ENCODE measurements at places on chromosomes 7 and 10. TPM values are rescaled to one million over a fixed set of nuclear protein-coding genes. Genes with fewer than 3 reads are reported as not detected.
A peak's percentile ranks its signal among the peaks of the same experiment; 100 is the strongest.

- no peak for DNase-seq
These were observed 56.8 kb downstream of the ZRANB1 start for GRCh38 chr10:124998624-124999291.

DNA sequence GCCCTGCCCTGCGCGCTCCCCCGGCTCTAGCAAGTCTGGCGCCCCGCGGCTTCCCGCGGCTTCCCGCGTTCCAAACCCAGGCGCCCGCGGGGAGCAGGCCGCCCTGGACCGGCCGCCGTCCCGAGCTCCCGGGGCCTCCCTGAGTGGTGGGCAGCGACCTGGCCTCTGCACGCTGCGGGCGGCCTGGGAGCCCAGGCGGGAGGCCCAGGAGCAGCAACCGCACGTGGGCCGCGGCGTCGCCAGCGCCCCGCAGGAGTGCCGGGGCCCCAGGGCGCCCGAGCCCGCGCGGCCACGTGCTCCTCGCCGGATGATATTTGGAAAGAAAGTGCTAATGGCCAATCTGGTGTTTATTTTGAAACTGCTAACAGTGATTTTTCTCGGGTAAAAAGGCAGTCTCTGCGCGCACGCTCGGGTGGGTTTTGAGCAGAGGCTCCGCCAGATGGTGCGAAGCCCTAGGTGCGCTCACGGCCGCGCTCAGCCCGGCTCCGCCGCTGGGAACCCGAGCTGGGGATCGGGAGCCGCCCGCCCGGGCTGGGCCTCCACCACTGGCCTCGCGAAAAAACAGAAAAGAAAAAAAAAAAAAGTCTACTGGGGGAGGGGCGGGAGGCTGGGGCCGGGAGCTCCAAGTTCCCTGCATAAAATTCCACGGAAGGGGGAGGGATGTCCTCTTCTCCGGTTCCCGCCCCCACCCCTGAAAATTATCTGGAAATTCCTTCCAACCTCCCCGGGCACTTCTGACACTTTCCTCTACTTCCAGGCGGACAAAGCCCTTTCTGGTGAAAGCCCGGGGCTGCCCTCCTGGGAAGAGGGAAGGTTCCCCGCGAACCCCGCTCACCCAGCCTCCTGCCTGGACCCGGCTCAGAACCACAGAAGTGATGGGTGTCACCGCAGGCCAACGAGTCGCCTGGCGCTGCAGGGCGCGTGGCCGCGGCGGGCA, 4.3 kb downstream of the EBF3 start:
- DNase-seq: no peak

- DNase-seq: no peak
These were observed 139.8 kb downstream of the RPS24 start for GRCh38 chr10:78173360-78174015.

- no peak for DNase-seq
These were observed 4.0 kb downstream of the CYREN start for GRCh38 chr7:135166338-135166990.

GRCh38 chr7:88771417-88771816, 11.9 kb downstream of the ZNF804B start:
- no peak for DNase-seq

DNA sequence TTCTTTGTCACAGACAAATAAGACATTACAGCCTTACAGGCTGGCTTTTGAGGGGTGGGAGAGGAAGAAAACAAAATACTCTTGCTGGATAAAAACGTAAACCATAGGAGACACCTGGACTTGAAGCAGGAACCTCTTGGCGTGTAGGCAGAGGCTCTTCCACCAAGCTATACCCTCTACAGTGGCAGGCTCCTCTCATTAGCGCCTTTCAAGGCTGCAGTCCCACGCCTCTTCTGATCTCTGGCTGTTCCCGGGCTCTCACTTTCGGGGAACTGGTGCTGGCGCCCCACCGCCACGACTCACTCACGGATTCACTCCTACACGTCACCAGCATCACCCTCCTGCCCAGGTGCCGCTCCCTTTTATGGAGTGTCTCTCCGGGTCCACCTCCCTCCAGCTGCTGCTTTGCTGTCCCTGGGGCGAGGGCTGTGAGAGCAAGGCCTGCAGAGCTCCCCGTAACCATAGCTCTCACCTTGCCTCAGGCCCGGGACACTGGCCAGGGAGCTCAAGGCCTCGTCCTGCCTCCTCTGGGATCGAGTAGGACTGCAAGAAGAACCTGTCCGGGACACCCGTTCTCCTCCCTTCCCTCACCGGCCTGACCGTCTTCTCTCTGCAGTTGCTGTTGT, 62.6 kb downstream of the ZNF777 start:
- DNase-seq: no peak

- DNase-seq: no peak
These were observed 31.7 kb downstream of the PPP1R3C start for GRCh38 chr10:91601212-91601611.

GRCh38 chr7:157551325-157552070, 214.7 kb downstream of the DNAJB6 start:
- DNase-seq: no peak

- DNase-seq: peak; percentile 81
These were observed 9.6 kb downstream of the KAZALD1 start for GRCh38 chr10:101071267-101071884.

DNA sequence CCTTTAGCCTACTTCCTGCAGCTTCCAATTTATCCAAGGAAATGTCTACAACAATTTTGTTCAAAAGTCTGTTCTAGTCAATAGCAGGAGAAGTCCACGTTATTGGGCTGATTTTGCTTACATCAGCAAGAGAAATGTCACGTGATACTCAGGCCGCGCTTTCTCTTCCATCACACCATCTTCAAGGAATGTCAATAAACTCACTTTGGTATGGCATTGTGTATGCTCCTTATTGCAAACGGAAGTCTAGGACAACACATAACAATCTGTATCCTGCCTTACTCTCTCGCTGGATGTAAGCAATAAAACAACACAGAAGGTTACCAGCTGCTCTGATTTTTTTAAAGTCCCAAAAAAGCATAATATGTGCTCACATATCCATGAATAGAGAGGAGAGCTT, 17.1 kb upstream of the STK17A start:
- no peak for DNase-seq

DNA sequence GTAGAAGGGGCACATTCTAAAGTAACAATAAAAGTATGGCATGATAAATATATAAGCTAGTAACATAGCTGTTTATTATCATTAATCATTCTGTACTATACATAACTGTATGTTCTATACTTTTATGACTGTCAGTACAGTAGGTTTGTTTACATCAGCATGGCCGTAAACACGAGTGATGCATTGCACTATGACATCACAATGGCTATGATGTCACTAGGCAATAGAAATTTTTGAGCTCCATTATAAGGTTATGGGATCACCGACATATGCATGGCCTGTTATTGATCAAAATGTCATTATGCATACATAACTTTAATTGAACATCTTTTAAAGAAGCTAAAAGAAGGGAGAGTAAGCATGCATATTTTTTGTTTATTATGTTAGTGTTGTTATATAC, 200.1 kb upstream of the SHH start:
- no peak for DNase-seq

- DNase-seq: peak; percentile 34
These were observed 4.5 kb downstream of the GLCCI1 start for GRCh38 chr7:7972922-7973594.

DNA sequence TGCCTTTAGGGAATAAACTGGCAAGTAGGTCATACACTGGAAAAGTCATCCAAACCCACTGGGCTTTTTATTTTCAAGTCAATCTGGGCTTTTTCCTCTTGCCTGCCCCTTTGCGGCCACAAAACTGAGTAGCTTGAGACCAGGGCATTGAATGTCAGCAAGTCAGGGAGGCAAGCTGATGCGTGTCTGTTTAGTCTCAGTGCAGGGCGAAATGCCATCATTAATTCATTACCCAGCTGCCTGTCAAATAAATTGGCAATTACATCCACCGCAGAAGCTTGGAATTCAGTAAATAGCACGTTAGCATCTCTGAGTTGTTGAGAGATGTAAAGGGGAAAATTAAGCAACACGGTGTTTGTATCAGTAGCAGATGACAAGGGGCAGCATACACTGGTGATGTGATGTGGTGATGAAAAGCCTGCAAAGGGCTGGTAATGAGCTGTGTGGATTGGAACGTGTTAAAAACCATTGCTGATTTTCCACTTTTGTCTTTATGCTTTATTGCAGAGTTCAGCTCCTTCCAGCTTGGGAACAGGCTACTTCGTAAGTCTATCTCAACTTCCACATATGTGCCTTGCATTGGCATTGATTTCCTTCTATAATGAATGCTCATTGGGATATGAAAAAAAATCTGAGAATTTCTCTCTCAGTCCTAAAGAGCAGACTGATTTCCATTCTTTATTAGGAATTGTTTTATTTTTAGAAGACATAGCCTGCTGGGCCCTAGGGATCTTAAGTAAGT, 535.9 kb downstream of the AUTS2 start:
- DNase-seq: no peak

GRCh38 chr7:131556909-131557651, 652 bp upstream of the PODXL start:
- DNase-seq: no peak

DNA sequence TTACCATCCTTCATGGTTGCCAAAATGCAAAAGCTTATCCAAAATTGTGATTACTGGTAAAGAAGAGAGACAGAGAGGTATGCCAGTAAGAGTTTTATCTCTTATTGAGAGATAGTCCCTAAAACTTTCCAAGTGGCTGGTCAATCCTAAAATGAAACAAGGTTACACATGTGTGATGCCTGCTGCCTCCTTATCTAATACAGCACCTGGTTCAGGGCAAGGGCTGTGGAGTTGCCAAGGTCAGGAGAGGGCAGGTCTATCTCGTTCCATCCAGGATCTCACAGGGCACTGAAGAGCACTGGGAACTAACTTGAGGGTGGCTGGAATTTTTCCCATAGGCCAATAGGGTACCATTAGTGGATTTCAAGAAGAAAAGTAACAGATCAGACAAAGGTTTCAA, 18.3 kb downstream of the VOPP1 start:
- no peak for DNase-seq

DNA sequence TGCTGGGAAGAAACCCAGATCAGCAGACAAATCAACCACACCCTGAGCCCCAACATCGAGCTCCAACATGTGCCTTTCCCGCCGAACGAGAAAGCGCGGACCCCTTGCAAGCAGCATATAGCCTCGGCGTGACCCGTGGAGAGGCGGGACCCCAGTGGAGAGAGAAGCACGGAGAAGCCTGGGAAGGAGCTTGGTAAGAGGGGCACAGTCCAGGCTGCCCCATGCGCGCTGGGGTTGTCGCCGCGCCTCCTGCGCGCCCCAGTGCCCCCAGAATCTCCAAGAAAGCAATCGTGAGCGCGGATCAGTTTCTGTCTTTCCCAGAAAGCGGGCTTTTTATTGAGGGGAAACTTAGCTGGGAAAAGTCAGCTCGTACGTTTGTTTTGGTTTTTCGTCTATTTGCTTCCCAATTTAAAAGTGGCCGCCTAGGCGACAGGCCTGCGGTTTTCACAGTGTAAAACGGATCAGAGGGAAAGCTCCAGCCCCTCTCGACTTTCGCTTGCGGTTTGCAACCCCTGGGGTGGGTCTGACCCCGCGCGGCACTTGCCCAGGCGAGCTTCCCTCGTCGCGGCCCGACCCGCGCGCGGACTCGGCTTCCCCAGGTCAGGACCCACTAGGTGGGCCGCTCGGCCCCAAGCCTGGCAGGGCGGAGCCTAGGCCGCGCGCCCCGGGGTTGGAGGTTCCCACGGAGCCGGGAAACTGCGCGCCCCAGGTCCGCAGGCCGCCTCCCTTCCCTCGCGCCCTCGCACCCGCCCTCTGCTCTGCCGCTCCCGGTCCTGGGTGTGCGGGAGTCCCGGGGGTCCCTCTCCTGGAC, 31.1 kb downstream of the SKIDA1 start:
- no peak for DNase-seq

- no peak for DNase-seq
These were observed 467.3 kb upstream of the MBL2 start for GRCh38 chr10:53239873-53240272.

DNA sequence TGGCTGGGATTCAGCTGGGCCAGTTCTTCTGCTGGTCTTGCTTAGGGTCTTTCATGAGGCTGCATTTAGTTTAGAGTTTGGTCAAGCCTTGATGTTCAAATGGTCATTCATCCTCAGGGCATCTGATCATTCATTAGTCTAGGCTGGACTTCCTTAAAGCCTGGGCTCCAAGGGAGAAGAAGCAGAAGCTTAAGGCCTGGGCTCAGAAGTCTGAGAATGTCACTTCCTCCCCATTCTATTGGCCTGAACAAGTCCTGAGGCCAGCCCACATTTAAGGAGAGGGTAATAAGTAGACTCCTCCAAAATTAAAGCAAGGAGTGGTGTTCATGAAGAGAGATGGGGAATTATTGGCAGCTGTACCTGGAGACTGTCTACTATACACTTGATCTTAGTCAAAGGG, 193.2 kb upstream of the HABP2 start:
- DNase-seq: no peak

GRCh38 chr10:305034-305433, 169.8 kb downstream of the ZMYND11 start:
- DNase-seq: no peak

DNA sequence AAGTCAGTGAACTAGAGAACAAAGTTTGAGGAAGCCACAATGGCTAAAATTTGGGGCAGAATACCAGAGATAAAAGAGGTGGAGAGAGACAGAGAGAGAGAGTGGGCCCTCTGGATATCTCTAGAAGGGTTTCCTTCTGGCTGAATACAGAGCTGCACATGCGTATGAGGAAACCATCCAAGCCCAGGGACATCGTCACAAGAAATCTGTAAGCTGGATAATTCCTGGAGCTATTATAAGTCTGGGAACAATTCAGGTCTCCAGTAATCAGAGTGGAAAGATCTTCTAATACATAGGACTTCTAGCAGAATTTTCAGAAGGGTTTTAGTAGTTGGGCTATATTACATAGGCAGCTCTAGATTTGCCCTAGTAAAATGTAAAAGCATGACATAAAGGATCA, 415.7 kb upstream of the MTPN start:
- DNase-seq: no peak

DNA sequence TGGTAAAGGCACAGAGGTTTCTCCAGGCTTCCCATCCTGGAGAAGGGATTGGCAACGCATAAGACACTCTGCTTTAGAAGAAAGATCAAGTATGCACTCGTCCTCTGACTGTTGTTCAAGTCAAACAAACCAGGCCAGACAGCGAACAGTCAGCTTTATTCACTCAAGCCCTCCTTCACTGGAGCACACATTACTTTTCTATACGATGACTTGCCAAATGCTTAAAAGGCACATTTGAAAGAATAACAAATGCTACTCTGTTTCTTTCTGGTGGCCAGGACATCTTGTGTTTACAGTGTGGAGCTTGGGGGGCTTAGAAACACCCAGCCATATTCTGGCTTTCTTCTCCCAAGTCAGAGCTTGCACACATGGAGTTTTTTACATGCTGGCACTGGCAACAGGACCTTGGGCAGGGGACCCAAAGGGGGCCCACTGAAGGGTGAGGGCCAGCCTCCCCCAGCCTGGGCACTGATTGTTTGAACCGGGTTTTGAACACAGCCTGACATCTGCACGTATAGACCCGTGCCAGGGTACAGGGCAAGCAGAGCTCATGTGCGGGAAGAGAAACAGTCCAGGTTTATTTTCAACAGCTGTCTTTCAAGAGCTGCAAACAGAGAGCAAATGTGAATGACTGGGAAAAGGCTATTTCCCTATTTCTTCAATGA, 33.3 kb upstream of the FGFR2 start:
- no peak for DNase-seq

RBM48 gene
- 15.7 TPM for total RNA-seq

NKX2-3 gene
- not detected for total RNA-seq

TLX1 gene
- total RNA-seq: not detected

ZNF722 gene
- total RNA-seq: not detected

YWHAG gene
- 126 TPM for total RNA-seq

CCNY gene
- total RNA-seq: 63.0 TPM

PNLIPRP1 gene
- total RNA-seq: not detected

ENKUR gene
- total RNA-seq: not detected

FAM237B gene
- not detected for total RNA-seq

FAM221A gene
- 9.2 TPM for total RNA-seq

CHN2 gene
- total RNA-seq: not detected
